H9 (cell line): ENCODE measurements at places on chromosomes 11 and 22. TPM values are rescaled to one million over a fixed set of nuclear protein-coding genes. Genes with fewer than 3 reads are reported as not detected.

- no peak for DNase-seq
Measured at GRCh38 chr22:23781065-23781464, 5.7 kb upstream of the SMARCB1 start.

DNA sequence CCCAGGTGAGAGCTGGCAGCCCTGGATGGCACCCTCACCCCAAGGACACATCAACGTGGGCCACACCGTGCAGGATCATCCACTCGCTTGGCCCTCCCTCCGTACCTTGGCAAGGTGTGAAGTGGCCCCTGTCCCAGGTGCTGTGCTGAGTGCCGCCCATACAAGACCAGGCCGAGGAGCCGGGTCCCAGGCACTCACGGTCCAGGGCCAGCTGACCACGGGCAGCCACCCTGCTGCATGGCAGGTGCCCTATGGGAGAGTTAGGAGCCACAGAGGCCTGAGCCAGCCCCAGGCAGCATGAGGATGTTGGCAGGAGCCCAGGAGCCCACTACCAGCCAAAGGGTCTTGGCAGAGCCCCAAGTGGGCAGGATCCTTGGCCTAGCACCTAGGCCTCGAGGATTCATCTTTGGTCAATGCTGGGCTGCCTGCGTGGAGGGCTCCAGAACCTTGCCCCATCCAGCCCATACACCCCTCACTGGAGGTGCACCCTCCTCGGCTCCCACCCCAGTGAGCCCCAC is 19.6 kb downstream of the RTN4R start:
- DNase-seq = no peak

- peak; percentile 35 for DNase-seq
Measured at GRCh38 chr11:31050061-31050765, 319.3 kb downstream of the DCDC1 start.

- no peak for DNase-seq
Measured at GRCh38 chr11:16403851-16404250, 47.5 kb upstream of the SOX6 start.

- no peak for DNase-seq
Measured at GRCh38 chr22:37690901-37691504, 4.9 kb downstream of the NOL12 start.

DNA sequence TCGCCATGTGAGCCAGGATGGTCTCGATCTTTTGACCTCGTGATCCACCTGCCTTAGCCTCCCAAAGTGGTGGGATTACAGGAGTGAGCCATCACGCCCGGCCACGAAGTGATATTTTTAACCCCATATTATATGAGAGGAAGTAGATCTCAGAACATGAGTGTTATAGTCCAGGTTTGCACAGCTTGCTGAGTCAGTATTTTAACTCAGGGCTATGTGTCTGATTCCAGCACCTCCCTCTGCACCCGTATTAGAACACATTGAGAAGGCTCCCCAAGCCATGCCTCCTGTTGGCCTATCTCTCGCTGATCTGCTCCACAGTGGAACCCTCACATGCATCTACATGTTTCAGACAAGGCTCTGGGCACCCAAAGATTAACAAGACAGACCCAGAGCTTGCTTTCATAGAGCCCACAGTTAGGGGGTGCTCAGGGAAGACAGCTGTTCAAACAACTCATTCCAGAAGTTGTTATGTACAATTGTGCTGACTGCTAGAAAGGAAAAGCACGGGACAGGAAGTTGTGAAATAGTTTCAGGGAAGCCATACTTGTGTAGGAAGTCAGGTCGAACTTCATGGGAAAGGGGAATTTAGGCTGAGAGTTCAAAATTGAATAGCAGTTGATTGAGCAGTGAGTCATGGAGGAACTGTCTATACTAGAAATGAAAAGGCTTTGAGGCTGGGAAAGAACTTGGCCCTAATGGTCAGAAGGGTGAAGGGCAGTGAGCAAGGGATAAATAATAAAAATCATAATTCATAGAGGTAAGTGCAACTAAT is 49.3 kb upstream of the CLPB start:
- DNase-seq = no peak

GRCh38 chr11:92861634-92862033 is 107.8 kb upstream of the MTNR1B start:
- no peak for DNase-seq

DNA sequence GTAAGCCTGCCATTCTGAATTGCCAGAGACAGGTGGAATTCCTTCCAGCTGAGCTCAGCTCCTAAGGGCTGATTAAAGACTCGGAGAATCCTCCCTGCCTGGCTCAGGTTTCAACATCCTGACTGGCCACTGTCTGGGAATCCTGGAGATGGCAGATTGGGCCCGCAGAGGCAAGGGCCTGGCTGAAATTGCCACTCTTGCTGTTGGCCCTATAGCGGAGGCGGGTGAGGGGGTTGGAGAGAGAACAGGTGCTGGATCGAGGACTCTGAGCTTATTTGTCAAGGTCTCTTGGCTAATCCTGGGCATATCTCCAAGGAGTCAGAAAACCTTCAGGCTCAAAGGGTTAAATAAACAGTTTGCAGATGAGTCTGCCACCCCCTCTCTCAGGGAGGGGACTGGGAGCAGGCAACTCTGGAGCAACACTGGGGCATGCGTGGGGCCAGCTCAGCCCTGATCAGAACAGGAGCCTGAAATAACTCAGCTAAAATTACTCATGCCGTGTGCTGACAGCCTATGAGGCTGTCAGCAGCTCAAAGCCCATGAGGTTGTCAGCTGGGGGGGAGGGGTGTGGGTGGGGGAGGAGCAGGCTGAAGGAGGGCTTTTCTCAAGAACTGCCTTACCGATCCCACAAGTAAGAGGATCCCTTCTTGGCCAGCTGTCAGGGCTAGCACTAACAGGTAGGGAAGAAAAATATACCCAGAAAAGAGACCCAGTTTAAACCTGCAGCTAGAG is 14.7 kb upstream of the MFRP start:
- peak; percentile 82 for DNase-seq

GRCh38 chr11:72548463-72548862 is 114.1 kb upstream of the CLPB start:
- no peak for DNase-seq

DNA sequence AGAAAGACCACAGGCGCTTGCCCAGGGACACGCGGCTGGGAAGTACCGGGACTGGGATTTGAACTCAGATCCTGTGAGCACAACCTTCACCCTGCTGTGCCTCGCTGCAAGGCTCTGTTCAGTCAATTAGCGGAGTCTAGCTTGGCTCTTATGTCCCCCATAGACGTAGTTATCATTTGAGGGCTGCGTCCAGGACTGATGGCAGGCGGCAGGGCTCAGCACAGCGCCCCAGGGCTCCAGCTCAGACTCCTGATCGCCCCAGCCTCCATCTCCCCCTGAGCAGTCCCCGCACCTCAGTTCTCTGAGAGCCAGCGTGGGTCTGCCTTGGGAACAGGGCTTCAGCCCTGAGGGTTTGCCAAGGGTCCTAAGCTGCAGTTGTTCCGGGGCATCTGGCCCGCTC is 19.8 kb downstream of the MRGPRG start:
- DNase-seq = no peak

DNA sequence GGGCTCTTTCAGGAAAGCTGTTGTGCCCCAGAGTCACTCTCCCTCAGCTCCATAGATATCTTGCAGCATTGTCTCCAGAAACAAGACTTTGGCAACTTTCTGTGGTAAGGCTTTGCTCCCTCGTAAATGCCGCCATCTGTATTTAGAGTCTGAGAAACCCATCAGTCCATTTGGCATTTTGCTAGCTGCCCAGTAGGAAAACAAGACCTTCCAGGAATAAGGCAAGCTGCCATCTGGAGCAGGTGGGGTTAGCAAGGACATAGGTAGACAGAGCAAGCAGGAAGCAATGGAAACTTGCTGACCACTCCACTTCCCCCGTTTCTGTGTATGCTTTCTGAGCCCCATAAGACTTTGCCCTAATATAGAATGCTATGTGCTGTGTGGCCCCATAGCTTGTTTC is 131.9 kb downstream of the SPATA19 start:
- no peak for DNase-seq

- peak; percentile 55 for DNase-seq
Measured at GRCh38 chr11:16605389-16605893, 133.0 kb upstream of the C11orf58 start.

GRCh38 chr11:67572747-67573419 is 10.7 kb upstream of the GSTP1 start:
- DNase-seq = peak; percentile 77

- DNase-seq = no peak
Measured at GRCh38 chr11:130003717-130004001, 1.0 kb upstream of the PRDM10 start.

GRCh38 chr11:27571154-27571810 is 64.7 kb upstream of the LIN7C start:
- DNase-seq = no peak

Gene ESAM
- 0.33 and 0.92 TPM in 2 replicates for total RNA-seq

Gene MMP27
- not detected in 2 replicates for total RNA-seq

Gene TSGA10IP
- 2.2 and 3.1 TPM in 2 replicates for total RNA-seq

Gene TAF10
- 198 and 207 TPM in 2 replicates for total RNA-seq

Gene FDXACB1
- 2.8 and 3.2 TPM in 2 replicates for total RNA-seq

Gene TEX12
- 0.22 and 0.31 TPM in 2 replicates for total RNA-seq

Gene MYOD1
- total RNA-seq = not detected in 2 replicates

Gene GALNT18
- total RNA-seq = 1.5 and 1.7 TPM in 2 replicates

Gene DTX4
- 13.0 and 13.9 TPM in 2 replicates for total RNA-seq

Gene GGTLC3
- not detected in 2 replicates for total RNA-seq

Gene GGT5
- 0.20 TPM in 2 replicates for total RNA-seq
